ENCODE measurements at places on chromosomes 3 and 15.

GRCh38 chr3:149512073-149512782 lies 37.7 kb downstream of the TM4SF4 start:
- no peak for DNase-seq

DNA sequence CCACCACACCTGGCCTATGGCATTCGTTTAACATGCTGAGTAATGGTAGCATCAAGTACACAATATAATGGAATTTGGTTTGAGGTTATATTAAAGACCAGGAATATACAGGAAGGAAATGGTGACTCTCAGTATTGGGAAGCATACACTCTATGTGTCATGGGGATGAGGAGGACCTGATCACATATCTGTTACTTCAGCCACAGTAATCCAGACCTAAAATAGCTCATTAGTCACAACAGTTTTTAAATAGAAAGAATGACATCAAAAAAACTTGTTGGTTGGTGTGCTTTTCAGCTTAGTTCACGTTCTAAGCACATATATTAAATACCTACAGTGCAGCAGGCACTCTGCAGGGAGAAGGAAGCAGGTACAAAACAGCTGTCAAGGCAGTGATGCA lies 52.5 kb upstream of the ATP2C1 start:
- DNase-seq: no peak

GRCh38 chr3:175585898-175586297 lies 726.8 kb downstream of the NAALADL2 start:
- no peak for DNase-seq

DNA sequence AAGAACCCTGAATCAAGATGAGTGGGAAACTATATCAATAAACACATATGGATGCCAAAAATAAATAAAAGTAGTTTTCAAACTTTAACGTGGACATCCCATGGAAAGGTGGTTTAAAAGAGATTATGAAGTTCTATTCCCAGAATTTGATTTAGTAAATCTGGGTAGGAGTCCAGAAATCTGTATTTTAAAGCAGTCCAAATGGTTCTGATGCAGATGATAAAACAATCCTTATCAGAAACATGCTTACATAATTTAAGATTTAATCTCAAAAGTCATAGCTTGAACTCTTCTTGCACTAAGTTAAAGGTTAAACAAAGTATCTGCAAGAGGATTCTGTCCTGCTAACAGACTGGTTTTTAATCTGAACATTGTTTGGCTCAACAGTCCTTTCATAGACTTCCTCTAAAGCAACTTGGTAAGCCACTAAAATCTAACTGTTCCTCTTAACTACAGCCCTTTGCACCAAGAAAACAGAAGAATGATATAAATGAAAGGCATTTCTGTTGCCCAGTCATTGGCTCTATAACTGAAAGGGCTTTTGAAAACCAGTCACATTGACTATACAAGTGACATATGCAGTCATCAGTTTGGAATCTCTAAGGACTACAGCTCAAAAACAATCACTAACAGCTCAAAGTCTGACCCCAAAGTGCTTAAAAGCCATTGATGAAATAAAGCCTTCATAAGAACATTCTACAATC lies 23.4 kb upstream of the MAP4 start:
- no peak for DNase-seq

- no peak for DNase-seq
Measured at GRCh38 chr3:40265181-40265580, 44.3 kb upstream of the EIF1B start.

DNA sequence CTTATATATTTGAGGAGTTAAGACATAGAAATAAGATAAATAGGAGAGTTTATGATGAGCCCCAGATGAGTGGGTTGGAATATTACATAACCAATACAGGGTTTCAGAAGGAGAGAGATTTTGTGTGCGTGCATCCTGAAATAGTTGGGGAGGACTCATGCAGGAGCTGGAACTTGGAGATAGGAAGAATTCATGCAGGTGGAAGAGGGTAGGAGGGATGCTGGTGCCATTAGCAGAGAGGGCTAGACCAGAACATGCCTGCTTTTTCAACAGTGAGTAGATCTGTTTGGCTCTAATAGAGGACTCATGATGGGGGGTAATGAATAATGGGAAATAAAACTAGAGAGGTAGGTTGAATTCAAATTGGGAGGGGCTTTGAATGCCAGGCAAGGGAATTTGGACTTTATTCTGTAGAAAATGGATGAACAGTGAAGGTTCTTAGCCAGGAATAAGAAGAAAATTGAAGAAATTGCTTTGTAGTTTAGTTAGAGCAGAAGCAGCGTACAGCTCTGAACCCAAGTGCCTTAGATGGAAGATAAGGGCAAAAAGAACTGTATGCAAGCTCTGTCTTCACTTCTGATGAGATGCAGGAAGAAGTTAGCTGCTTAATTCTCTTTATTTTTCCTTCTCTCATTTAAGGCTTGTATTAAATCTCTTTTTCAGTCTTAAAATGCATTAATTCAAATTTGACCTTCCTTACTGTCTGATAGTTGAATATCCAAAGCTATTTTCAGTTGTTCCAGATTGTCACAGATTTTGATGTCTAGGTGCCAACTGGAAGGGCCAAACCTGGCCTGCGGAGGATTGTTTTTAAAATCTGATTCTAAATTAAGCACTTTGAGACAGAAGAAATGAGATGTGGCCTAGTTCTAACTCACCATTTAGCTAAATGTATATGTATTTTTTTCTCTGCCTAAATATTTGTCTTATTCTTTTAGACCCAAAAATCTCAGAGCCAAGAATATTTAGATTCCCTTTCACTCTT lies 86.3 kb downstream of the PPM1L start:
- DNase-seq: no peak

GRCh38 chr3:136952292-136952691 lies 5.5 kb upstream of the IL20RB start:
- no peak for DNase-seq

DNA sequence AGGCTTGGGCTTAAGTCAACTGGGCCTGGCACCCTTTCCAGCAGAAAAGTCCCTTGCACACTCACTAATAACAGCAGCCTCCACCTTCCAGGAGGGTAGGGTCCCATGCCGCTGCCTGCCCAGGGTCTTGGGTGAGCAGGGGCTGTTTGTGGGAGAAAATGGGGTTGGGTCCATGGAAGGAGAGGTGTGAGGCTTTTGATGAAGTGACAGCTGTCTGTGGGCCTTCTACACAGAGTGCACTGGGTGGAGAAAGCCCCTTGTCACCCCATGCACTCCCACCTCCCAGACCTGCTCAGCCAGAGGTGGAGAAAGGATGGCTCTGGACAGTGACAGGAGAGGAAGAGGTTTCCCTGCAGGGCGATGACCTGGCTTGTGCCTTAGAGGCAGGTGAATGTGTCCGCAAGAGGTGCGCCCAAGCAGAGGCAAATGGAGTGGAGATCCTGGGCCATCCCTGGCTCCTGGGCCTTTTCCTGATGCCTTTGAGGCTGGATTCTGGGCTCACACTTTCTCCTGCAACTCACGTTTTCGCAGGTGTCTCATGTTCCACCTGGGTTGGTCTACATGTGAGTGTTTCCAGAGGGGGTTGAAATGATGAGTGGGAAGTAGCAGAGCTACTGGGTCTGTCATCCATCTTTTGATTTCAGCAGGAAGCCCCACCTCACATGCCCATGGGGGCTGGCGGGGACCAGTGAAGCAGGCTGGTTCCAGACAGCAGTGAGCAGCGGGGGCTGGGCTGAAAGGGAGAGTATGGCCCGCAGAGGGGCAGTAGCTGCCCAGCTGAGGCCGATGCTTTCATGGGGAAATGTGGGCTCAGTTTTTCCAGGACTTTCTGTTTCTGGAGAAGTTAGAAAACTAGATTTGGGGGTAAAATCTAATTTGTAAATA lies 85.2 kb upstream of the PRR23E start:
- DNase-seq: no peak

GRCh38 chr3:42505849-42506410 lies 3.5 kb downstream of the VIPR1 start:
- DNase-seq: no peak

- no peak for DNase-seq
Measured at GRCh38 chr15:39052323-39052705, 487.7 kb upstream of the RASGRP1 start.

DNA sequence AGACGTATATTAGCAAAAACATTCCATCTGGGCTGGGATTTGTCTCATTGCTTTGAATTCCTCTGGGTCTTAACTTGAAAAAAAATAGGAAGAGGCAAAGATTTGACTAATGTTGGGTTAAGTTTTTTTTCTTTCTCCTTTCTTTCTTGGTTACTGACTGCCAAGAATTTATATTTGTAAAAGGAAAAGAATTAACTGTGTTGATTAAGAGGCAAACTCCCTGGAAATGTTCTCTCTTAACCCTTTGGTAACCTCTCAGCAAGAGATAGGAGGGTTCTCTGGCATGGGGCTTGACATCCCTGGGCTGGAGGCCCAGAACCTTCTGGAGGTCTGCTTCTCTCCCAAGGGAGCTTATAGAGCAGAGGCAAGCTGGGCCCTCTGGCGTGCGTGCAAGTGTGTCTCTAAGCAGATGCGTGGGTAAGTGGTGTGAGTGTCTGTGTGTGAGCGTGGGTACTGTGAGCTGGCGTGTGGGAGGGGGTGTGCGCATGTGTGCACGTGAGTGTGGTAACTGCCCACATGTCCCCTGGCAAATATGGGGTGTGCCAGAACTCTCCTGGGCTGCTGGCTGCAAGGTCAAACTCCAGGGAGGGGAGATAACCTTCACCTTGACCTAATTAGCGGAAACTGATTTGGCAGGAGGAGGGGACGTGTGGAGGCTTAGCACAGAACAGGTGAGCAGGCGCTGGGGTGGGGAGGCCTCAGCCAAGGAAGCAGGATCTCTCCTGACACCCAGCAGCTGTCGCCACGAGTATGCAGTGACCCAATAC lies 49.4 kb upstream of the MAGEF1 start:
- no peak for DNase-seq

GRCh38 chr3:184169896-184170875 lies 4.5 kb upstream of the AP2M1 start:
- DNase-seq: no peak

GRCh38 chr3:79415356-79415755 lies 352.4 kb downstream of the ROBO1 start:
- no peak for DNase-seq

- DNase-seq: no peak
Measured at GRCh38 chr3:18301781-18302180, 123.4 kb downstream of the SATB1 start.

DNA sequence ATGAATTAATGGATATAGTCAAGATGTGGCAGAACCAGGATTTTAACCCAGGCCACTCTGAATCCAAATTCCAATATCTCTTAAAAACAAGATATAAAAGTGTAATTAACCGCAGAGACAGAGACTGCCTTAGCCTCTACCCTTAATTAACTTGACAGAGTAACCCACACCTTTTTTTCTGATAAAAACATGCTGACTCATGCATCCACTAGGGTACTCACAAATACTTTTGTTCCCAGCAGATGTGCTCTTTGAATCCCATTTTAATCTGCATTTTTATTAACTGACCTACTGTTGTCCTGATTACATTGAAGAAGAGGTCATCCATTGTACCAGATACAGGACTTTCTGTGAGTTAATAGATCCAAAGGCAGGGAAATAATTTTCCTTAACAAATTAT lies 278.3 kb downstream of the CHL1 start:
- DNase-seq: no peak

DNA sequence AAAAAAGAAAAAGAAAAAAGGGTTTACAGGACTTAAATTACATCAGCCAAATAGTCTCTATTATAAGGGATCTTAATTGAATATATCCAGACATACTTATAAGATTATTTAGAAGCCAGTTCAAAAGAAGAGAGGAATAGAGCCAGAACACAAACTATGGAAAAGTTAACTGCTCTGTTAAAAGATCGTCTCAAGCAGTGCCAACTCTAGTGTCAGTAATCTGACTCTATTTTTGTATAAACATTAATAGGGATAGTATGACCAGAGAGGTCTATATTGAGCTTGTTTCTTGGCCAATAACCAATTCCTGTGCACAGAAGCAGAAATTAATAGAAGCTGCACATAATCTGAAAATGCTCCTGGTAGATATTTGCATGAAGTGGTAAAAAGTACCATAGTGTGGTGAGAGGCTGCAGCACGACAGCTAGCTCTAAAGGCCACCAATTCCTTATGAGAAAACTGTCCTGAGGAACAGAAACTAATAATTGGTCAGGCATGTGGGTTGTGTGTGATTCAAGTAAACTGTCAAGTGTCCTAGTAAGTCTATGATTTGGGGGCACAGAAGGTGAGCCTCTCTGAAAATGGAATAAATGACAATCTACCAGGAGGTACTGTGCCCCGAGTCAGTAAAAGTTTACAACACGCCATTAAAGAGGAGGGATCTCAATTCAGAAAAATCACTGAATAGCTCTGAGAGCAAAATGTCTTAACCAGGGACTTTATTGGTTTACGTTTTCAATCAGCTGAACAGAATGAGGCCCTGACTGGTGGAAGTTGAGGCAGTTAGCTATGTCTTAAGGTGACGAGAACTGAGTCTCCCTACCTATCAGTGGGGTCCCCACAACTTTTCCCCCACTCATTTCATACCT lies 51.5 kb upstream of the NANOGP8 start:
- no peak for DNase-seq

GRCh38 chr3:114451051-114451451 lies 157.2 kb downstream of the TIGIT start:
- no peak for DNase-seq

- peak; percentile 19 for DNase-seq
Measured at GRCh38 chr3:63043631-63044030, 168.4 kb upstream of the CADPS start.

GRCh38 chr3:150077581-150078247 lies 107.0 kb upstream of the PFN2 start:
- DNase-seq: no peak

- DNase-seq: no peak
Measured at GRCh38 chr15:25643120-25643519, 204.3 kb upstream of the UBE3A start.

GRCh38 chr3:152969557-152970300 lies 134.8 kb downstream of the P2RY1 start:
- DNase-seq: no peak

DNA sequence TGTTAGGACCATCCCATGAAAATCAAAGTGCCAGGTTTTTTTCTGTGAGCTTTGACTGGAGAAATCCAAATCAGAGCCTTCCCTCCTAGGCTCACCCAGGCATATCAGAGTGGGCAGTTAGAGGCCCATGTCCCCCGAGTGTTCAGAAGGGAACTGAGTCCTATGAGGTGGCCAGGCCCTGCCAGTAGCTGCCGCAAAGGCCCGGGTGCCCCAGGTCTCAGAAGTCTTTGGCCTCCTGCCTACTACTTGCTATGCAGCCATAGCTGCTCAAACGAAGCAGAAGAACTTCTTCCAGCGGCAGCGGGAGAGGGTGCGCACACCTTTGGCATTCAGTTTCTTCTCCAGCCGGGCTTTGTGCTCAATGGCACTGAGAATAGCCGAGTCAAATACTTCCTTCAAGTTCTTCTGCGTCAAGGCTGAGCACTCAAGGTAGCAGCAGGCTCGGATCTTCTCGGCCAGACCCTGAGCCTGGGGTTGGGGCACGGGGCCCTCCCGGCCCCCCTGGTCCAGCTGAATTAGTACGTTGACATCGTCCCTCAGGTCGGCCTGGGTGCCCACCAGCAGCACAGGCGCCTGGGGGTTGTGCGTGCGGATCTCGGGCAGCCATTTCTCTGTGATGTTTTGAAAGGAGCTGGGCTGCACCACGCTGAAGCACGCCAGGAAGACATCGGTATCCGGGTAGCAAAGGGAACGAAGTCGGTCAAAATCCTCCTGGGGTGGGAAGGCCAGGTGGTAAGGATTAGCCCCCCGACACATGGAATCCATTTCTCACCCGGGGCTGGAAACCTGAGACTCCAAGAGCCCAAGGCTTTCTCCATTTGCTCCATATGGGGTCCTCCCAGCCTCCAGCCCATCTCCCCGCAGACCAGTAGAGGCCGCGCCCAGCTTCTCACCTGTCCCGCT lies 992 bp downstream of the RHOV start:
- DNase-seq: no peak
